Activated CD4-positive, alpha-beta memory T cell treated with anti-CD3 and anti-CD28 coated beads, Interleukin-2, amount 10 ng/mL, durations not matched to agents 7 days and 5 days (primary cell): ENCODE measurements at places on chromosomes 1 and 21.
A peak's percentile ranks its signal among the peaks of the same experiment; 100 is the strongest.

GRCh38 chr21:44525391-44526095 lies 14.5 kb downstream of the KRTAP10-1 start:
- no peak for DNase-seq

- peak; percentile 21 for DNase-seq
Observed at GRCh38 chr1:110686188-110686587, 11.4 kb upstream of the KCNA3 start.

DNA sequence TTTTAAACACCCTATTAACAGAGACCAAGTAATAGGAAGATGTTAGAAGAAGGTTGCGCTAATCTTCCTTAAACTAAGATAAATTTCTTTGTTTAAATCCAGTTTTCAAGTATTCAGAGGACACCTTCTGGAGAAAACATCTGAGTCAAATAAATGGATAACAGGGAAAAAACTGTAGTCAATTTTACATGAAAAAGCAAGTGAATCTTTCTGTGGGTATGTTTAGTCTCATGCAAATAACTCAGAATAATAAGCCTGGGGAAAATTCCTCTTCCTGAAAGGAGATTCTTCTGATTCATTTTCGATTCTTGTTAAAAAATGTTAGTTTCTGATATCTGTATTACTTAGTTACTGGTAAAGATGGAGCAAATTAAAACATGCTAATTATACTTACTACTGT lies 145.5 kb downstream of the CTH start:
- DNase-seq, result no peak

- DNase-seq, result peak; percentile 36
Observed at GRCh38 chr1:224433041-224433691, 1.4 kb downstream of the WDR26 start.

- DNase-seq, result no peak
Observed at GRCh38 chr1:41368801-41369200, 7.6 kb downstream of the FOXO6 start.

DNA sequence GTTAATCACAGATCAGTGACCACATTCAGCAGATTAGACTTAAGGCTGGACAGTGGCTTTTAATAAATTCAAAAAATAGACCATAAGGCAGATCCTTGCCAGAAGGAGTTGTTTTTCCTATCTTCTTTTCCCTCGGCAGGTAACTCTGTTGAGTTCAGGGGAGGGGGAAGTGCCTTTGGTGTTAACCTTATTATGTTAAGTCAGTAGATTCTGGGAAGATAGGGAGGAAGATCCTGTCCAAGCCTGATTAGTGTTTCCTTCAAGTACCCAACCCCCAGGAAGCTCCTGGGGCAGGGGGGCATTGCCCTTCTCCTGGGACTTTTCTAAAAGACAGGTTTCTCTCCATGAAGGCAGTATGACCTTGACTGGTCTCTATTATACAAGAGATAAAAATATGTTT lies 87.4 kb downstream of the ELAVL4 start:
- no peak for DNase-seq

GRCh38 chr1:151989211-151989862 lies 4.3 kb downstream of the S100A10 start:
- peak; percentile 66 for DNase-seq

DNA sequence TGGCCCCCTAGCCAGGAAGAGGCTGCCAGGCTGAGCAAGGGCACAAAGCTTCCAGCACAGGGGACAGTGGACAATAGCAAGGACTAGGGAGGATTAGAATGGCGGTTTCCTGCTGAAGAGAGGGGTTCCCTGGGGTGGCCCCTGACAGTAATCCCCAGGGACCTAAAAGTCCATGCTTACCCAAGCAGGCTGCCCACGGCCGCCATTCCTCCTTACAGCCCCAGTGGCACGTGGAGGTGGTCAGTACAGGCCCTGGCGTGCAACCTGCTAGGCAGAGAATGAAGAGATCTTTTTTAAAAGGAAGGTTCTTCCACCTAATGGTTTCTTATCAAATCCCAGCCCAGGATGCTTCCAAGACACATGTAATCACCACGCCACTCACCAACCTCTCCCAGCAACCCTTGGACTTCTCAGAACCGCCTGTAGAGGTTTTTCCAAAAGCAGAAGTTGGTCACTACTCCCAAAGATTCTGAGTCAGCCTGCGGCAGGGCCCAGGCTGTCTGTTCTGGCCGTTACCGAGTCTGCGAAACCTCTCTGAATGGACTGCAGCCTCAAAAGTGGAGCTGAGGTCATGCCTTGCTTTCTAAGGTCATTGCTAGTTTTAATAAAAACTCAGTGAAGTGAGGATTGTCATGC lies 926 bp downstream of the MRPL55 start:
- DNase-seq, result no peak

GRCh38 chr1:174982971-174983689 lies 16.6 kb upstream of the CACYBP start:
- no peak for DNase-seq

GRCh38 chr1:145887631-145888030 lies 2.0 kb upstream of the ANKRD35 start:
- no peak for DNase-seq

DNA sequence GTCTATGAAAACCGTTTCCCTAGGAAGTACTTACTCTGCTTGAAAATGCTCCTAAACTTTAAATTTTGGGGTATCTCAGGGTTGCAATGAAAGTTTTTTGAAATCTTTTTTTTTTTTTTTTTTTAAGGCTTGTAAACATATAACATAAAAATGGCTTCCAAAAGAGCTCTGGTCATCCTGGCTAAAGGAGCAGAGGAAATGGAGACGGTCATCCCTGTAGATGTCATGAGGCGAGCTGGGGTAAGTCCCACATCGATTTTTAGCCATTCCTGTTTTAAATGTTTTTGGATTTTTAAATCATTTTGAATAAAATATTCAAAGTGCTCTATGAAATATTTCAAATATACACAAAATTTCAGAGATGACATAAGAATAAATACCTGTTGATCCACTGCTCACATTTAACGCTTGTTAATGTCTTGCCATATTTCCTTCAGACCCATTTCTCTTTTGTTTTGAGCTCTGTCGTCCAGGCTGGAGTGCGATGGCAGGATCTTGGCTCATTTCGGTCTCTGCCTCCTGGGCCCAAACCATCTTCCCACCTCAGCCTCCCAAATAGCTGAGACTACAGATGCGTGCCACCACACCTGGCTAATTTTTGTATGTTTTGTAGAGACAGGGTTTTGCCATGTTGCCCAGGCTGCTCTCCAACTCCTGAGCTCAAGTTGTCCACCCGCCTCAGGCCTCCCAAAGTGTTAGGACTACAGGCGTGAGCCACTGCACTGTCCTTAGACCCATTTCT lies 1.3 kb downstream of the PARK7 start:
- DNase-seq, result no peak

DNA sequence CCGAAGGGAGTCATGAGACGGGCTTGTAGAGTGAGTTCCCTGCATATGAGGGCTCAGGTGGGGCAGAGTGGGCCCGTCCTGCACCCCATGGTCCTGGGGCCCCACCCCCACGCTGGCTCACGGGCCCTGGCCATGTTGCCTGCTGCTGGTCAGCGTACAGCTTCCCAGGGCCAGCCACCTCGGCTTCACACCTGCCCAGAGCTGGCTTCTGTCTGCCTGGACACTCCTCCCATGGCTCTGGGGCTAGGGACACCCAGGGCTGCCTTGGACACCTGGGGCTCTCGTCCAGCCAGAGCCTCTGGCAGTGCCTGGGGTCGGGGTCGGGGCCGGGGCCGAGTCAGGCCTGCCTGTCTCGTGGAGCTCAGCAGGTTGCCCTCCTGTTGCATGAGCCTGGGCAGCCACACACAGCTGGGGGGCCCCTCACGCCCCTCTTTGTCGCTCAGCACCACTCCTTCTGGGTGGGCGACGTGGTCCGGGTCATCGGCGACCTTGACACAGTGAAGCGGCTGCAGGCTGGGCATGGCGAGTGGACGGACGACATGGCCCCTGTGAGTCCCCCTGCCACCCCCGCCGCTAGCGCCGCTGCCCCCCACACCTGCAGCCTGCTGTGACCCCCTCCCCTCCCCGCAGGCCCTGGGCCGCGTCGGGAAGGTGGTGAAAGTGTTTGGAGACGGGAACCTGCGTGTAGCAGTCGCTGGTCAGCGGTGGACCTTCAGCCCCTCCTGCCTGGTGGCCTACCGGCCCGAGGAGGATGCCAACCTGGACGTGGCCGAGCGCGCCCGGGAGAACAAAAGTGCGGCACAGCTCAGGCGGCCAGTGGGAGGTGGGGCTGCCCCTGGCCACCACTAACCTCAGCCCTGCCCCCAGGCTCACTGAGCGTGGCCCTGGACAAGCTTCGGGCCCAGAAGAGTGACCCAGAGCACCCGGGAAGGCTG lies 5.5 kb upstream of the MMP23B start:
- no peak for DNase-seq

DNA sequence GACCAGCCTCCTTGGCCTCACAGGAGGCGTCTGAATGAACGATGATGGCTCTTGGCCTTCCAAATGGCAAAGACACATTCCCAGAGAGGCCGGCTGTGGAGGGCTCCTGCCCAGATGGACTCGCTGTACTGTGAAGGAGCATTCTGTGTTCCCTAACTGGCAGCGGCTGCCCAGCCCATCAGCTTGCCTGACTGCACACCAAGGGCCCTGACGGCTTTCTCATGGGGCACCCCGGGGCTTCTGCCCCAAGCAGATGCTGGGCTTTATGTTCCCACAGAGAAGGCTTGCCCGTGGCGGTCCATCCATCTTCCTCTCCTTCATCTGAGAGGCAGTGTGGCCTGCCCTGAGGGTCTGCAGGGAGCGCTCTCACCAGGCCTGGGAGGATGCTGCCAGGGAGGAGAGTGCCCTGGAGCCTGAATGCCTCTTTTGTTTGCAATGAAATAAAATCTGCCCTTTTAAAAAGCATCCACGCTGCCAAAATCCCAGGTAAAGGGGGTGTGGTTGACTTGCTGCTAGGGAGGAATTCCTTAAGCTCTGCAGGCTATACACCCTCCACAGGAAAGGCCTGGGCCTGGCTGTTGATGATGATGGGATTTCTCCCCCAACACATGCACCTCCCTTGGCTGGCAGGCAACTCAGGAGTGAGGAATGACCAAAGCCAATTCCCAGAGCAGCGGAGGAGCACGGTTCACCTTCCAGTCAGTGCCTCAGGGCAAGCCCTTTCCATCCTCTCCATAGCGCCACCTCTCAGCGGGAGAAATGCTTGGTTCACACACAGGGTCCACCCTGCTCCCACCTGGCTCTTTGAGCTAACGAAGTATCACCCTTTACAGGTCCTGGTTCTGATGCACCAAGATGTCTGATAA lies 84.6 kb upstream of the SSX2IP start:
- no peak for DNase-seq

- DNase-seq, result no peak
Observed at GRCh38 chr1:230822092-230822581, 46.2 kb downstream of the C1orf198 start.

DNA sequence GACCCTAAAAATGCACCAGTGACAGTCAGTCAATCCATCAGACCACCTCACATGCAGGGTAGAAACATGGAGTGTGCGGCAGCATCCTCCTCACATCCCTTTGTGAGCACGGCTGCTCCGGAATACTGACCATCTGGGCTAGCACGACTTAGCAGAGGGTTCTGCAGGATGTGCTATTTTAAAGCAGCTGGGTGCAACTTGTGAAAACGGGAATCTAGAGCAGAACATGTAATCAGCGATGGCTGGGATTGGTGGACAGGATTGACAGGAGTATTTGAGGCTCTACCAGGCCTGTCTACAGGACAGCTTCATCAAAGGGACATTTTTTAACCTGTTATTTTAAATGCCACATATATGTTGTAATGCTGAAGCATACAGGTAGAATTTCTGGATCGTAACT lies 16.8 kb upstream of the PLEKHM2 start:
- no peak for DNase-seq
